Transverse colon (tissue), 4 donors: ENCODE measurements at places on chromosomes 11 and 22.

GRCh38 chr11:117828611-117829368 lies 4.2 kb upstream of the FXYD2 start:
- peak overlapping the region; percentile 41 for H3K27ac ChIP-seq
- H3K4me3 ChIP-seq: no peak overlapping the region
- peaks cover 7% of the 10 kb centered on the region for H3K4me1 ChIP-seq
- DNase-seq: peak; percentile 50

- H3K36me3 ChIP-seq: no peaks in the 10 kb centered on the region
- H3K27me3 ChIP-seq: peaks cover 6% of the 10 kb centered on the region
- H3K4me1 ChIP-seq: peaks cover 16% of the 10 kb centered on the region
Observed at GRCh38 chr22:42340829-42341383, 70.5 kb upstream of the TCF20 start.

- no peak overlapping the region for H3K4me3 ChIP-seq
- no peaks in the 10 kb centered on the region for H3K27me3 ChIP-seq
- no peaks in the 10 kb centered on the region for H3K36me3 ChIP-seq
Observed at GRCh38 chr11:5467527-5467926, 18.4 kb downstream of the OR51I2 start.

GRCh38 chr11:68038226-68038717 lies 553 bp upstream of the TCIRG1 start:
- peak overlapping the region; percentile 74 for H3K4me3 ChIP-seq
- DNase-seq: no peak
- peak overlapping the region; percentile 90 for H3K27ac ChIP-seq

DNA sequence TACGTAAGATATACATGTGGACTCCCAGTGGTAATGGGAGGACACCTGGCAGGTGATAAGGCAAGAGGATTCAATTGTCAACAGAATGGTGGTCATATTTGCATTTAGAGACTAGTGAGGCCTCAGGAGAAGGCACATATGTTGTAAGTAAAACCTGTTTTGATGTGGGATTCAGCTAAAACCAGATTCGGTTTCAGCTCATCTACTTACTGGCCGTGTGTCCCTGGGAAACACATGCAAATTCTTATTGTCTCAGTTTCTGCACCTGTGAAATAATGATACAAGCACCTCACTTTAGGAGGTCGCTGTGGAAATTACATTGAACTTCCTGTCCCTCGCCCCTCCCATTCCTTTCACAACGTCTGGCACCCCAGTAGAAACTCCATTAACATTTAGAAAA lies 78.9 kb upstream of the FIBIN start:
- no peak overlapping the region for H3K4me3 ChIP-seq
- no peaks in the 10 kb centered on the region for H3K36me3 ChIP-seq
- DNase-seq: peak; percentile 7
- H3K27ac ChIP-seq: no peak overlapping the region

DNA sequence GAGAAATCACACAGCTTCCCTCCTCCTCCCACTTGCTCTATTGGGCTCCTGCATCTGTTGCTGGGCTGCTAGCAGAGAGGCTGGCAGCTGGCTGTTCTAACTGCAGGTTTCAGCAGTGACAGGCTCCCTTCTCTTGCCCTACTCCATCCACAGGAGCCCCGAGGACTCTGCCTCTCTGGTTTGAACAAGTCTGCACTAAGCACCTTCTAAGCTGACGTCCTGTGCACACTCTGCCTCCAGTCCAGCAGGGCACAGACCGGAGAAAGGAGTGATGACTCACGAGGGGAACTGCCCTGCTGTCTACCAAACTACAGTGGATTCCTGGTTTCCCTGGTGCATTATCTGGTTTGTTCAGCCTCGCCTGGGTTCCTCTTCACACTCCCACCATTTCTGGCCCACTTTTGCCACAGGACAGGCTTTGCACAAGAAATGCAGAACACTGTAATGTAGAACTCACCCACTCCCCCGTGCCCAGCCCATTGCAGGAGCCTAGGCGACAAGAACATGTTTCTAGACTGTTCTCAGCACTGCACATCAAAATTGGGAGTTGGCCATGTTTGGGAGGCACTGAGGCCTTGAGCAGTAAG lies 26.0 kb downstream of the IL10RA start:
- no peak overlapping the region for H3K4me3 ChIP-seq
- H3K27me3 ChIP-seq: peaks cover 2% of the 10 kb centered on the region
- H3K4me1 ChIP-seq: peaks cover 26% of the 10 kb centered on the region

DNA sequence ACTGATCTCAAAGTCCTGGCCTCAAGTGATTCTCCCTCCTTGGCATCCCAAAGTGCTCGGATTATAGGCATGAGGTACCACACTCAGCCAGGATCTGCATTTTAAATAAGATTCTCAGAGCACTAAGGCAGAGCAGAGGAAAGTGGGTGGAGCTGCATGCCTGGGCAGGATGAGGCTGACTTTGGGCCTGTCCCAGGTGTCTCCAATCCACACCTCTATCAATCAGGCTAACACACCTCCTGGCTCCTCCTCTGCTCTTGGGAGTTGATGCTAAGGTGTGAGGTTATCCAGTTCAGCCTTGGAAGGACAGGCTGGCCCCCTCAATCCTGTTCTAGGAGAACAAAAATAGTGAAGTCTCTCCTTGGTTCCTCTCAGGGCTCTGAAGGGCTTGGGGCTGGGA lies 30.2 kb upstream of the P2RY2 start:
- no peaks in the 10 kb centered on the region for H3K36me3 ChIP-seq
- peaks cover 4% of the 10 kb centered on the region for H3K4me1 ChIP-seq
- no peak overlapping the region for H3K27ac ChIP-seq
- H3K4me3 ChIP-seq: no peak overlapping the region
- H3K27me3 ChIP-seq: no peaks in the 10 kb centered on the region

GRCh38 chr11:70727899-70728620 lies 329.7 kb downstream of the CTTN start:
- no peak for DNase-seq
- H3K27ac ChIP-seq: no peak overlapping the region
- no peak overlapping the region for H3K4me3 ChIP-seq
- no peaks in the 10 kb centered on the region for H3K27me3 ChIP-seq
- H3K4me1 ChIP-seq: no peaks in the 10 kb centered on the region

DNA sequence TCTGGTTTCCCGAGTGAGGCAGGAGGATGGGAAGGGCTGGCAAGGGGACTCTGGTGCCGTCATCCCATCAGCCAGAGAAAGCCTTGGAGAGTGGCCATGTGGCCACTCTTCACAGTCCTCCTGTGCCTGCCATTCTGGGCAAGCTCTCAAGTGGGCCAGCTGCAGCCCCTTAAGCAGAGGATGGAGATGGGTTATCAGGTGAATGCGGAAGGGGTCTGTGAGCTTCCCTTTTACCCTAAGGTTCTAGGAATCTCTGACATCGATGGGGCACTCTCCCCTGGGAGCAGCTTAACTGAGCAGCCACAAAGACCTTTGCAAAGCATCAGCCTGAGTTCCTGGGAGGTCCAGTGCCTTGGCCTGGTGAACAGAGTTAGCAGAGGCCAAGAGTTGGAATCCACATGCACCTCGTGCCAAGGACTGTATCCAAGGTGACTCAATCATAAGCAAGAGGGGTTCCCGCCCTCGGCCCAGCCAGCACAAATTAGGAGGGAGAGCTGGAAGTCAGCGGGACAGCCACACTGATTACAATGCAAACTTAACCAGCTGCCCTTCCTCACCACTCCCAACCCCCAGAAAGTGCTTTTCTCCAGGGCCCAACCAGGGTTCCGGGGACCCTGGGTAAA lies 193.6 kb downstream of the BUD13 start:
- H3K27me3 ChIP-seq: peaks cover 67% of the 10 kb centered on the region
- no peak for DNase-seq
- no peaks in the 10 kb centered on the region for H3K4me1 ChIP-seq
- H3K4me3 ChIP-seq: no peak overlapping the region
- H3K36me3 ChIP-seq: no peaks in the 10 kb centered on the region
- H3K27ac ChIP-seq: no peak overlapping the region

DNA sequence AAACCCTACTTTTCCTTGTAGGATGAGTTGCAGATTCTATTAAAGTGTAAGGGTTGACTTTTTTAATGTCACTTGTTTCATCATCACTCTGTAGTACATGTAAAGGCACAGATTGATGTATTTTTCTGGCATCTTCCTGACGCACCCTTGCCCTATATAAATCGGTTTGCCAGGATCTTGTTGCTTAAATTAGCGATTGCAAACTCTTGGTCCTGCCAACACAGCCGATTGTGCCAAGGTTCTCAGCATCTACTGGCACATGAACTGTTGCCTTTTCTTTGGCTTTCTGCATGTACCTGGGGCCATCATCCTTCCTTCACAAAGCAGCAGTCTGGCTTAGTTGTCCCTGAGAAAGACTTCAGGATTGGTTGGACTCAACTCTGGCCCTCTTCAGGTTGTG lies 7.5 kb upstream of the LIN7C start:
- no peaks in the 10 kb centered on the region for H3K36me3 ChIP-seq
- H3K4me3 ChIP-seq: no peak overlapping the region
- no peak for DNase-seq
- no peak overlapping the region for H3K27ac ChIP-seq
- no peaks in the 10 kb centered on the region for H3K4me1 ChIP-seq

DNA sequence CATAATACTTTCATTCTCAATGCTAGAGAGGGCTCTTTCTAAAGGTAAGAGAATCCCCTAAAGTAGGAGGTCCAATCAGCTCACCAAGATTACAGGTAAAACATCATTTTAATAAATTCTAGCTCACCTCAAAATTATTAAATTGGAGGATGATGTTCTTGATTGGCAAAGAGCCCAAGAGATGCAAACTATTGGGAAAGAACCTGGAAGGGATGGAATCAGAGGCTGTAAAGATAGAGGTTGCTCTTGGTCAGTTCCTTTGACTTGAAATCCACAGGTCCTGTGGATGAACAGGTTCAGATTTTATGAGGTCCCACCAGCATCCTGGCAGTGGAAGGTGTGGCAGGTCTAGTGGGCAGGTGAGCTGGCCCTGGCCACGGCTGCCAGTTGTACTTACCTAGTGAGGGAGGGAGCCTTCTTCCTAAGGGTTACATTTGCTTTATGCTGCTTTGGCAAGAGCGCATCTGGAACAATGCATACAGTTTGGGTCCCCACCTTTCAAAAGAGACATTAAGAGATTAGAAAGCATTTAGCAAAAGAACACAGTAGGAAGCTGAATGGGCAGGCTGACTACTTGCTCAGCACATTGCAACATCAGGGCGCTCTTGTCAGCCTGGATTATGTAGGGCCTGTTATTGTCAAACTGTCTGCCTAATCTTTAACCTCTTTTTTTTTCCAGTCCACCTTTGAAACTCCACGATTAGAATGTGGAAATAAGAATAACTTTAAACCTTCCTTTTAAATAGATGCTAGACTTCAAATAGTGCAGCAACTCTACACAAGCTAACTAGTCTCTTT lies 97.0 kb downstream of the RDX start:
- no peaks in the 10 kb centered on the region for H3K4me1 ChIP-seq
- no peak overlapping the region for H3K4me3 ChIP-seq
- H3K36me3 ChIP-seq: no peaks in the 10 kb centered on the region
- H3K27ac ChIP-seq: no peak overlapping the region

DNA sequence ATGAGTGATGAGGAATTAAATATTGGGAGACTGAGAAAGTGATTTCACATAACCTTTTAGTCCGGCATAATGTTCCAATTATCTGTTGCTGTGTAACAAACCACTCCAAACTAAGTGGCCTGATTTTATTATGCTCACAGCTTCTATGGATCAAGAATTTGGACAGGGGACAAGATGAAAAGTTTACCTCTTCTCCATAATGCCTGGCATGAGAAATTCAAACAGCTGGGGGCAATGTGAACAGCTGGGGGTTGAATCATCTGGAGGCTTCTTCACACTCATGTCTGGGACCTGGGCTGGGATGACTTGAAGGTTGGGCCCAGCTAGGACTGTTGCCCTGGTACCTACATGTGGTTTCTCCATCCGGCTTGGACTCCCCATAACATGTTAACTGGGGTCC lies 99.4 kb upstream of the DRD2 start:
- no peak overlapping the region for H3K27ac ChIP-seq
- no peaks in the 10 kb centered on the region for H3K4me1 ChIP-seq
- no peaks in the 10 kb centered on the region for H3K36me3 ChIP-seq
- no peak for DNase-seq

- H3K27ac ChIP-seq: peak overlapping the region; percentile 96
- no peaks in the 10 kb centered on the region for H3K36me3 ChIP-seq
- H3K27me3 ChIP-seq: no peaks in the 10 kb centered on the region
- DNase-seq: peak; percentile 48
- H3K4me3 ChIP-seq: peak overlapping the region; percentile 94
Observed at GRCh38 chr11:118438314-118438931, 2.1 kb downstream of the KMT2A start.

GRCh38 chr22:31892080-31892433 lies 52.3 kb upstream of the YWHAH start:
- H3K4me3 ChIP-seq: no peak overlapping the region
- no peaks in the 10 kb centered on the region for H3K4me1 ChIP-seq
- H3K27ac ChIP-seq: no peak overlapping the region
- H3K27me3 ChIP-seq: no peaks in the 10 kb centered on the region
- no peak for DNase-seq
- no peaks in the 10 kb centered on the region for H3K36me3 ChIP-seq

DNA sequence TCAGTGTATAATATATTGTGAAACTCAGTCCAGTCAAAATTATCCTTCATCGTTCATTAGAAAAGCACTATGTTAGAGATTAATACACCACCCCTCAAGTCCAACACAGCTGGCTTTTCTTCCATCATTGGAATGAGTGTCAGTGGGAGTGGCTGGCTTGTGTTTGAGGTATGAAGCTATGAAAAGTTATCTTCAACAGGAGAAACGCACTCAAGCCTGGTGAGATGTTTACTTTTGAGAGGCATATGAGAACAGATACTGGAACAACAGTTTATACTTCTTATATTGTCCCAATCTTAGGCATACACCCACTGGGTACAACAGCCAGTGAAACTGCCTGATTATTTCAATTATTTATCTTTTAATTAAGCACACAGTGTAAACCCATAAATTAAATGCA lies 34.3 kb downstream of the PLEKHB1 start:
- no peak overlapping the region for H3K4me3 ChIP-seq
- H3K27ac ChIP-seq: no peak overlapping the region
- H3K36me3 ChIP-seq: no peaks in the 10 kb centered on the region
- no peaks in the 10 kb centered on the region for H3K4me1 ChIP-seq
- DNase-seq: no peak

- H3K4me3 ChIP-seq: no peak overlapping the region
- no peak overlapping the region for H3K27ac ChIP-seq
- no peak for DNase-seq
- H3K4me1 ChIP-seq: no peaks in the 10 kb centered on the region
- no peaks in the 10 kb centered on the region for H3K27me3 ChIP-seq
- no peaks in the 10 kb centered on the region for H3K36me3 ChIP-seq
Observed at GRCh38 chr11:70590356-70590991, 192.1 kb downstream of the CTTN start.

- no peaks in the 10 kb centered on the region for H3K27me3 ChIP-seq
- no peaks in the 10 kb centered on the region for H3K4me1 ChIP-seq
- no peak overlapping the region for H3K4me3 ChIP-seq
- H3K36me3 ChIP-seq: no peaks in the 10 kb centered on the region
Observed at GRCh38 chr11:116656011-116656410, 116.8 kb downstream of the BUD13 start.
